ENCODE measurements at places on chromosomes 1 and 21. TPM values are rescaled to one million over a fixed set of nuclear protein-coding genes. Genes with fewer than 3 reads are reported as not detected.

The FAM72C gene
- not detected for total RNA-seq

The GPR25 gene
- total RNA-seq, result not detected

The INSRR gene
- not detected for total RNA-seq

The GFI1 gene
- 0.15 TPM for total RNA-seq

The GLUL gene
- 122 TPM for total RNA-seq

The ANGPTL1 gene
- total RNA-seq, result 4.7 TPM

The MAP10 gene
- 1.0 TPM for total RNA-seq

The RAD54L gene
- 9.9 TPM for total RNA-seq

The KRTAP13-2 gene
- not detected for total RNA-seq

The EVA1C gene
- total RNA-seq, result 1.5 TPM

The MTF1 gene
- 17.3 TPM for total RNA-seq

The CELSR2 gene
- 8.6 TPM for total RNA-seq

The ARMH1 gene
- 1.7 TPM for total RNA-seq

The SPRR1B gene
- total RNA-seq, result not detected

The OR2AK2 gene
- not detected for total RNA-seq

The FCRL3 gene
- not detected for total RNA-seq

The OR2T2 gene
- total RNA-seq, result not detected

The CD1B gene
- not detected for total RNA-seq

The AUNIP gene
- total RNA-seq, result 1.2 TPM

The CHIT1 gene
- total RNA-seq, result not detected

The HJV gene
- not detected for total RNA-seq

The LRRC42 gene
- total RNA-seq, result 42.2 TPM

The CD48 gene
- total RNA-seq, result not detected

The TMEM82 gene
- not detected for total RNA-seq

The AVPR1B gene
- not detected for total RNA-seq

The EXOC8 gene
- 13.8 TPM for total RNA-seq

The MTHFR gene
- total RNA-seq, result 22.3 TPM

The S100A5 gene
- total RNA-seq, result 0.94 TPM

The GCSAML gene
- total RNA-seq, result not detected

The FAM76A gene
- 15.1 TPM for total RNA-seq

The IVL gene
- total RNA-seq, result not detected

The BRDT gene
- total RNA-seq, result not detected

The RGSL1 gene
- total RNA-seq, result not detected

The PKP1 gene
- 4.0 TPM for total RNA-seq

The KRTAP11-1 gene
- not detected for total RNA-seq

The KCND3 gene
- total RNA-seq, result 0.77 TPM

The LRRC3 gene
- total RNA-seq, result 3.3 TPM

Data from chondrocyte (in vitro differentiated cells).